ENCODE measurements at places on chromosomes 3 and 15. TPM values are rescaled to one million over a fixed set of nuclear protein-coding genes. Genes with fewer than 3 reads are reported as not detected.

The ITGB5 gene
- 286 TPM for total RNA-seq

The CACNA1D gene
- total RNA-seq = 32.1 TPM

The MME gene
- 119 TPM for total RNA-seq

The CKMT1B gene
- 2.6 TPM for total RNA-seq

The DNAH12 gene
- total RNA-seq = 0.32 TPM

The CHRNB4 gene
- total RNA-seq = not detected

The GPR27 gene
- 0.32 TPM for total RNA-seq

The IL20RB gene
- 1.6 TPM for total RNA-seq

The TM2D3 gene
- total RNA-seq = 49.8 TPM

The POLQ gene
- total RNA-seq = under 0.01 TPM

The SLC25A20 gene
- 30.2 TPM for total RNA-seq

DNA sequence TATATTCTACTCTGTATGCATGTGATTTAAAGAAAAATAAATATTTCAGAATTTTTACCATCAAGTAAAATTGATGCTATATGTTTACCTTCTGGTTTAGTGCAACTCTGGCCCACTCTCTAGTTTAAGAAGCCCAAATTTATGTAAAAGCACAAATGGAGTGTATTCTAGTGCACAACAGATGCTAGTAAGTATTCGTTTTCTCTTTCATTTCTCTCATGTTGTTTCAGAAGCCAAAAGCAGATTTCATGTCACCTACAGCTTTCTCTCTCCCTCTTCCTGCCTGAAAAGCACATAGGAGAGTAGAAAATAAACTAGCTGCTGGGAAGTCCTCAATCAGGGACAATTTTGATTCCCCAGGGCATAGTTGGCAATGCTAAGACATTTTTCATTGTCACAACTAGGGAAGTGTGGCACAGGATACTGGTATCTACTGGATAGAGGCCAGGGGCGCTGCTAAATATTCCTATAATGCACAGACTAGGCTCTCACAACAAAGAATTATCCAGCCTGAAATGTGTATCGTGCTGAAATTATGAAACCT is 147.4 kb upstream of the ARHGEF26 start:
- H3K36me3 ChIP-seq = no peaks in the 10 kb centered on the region
- H3K4me3 ChIP-seq = no peak overlapping the region
- no peak for DNase-seq
- H3K27ac ChIP-seq = no peak overlapping the region

- no peak for DNase-seq
- H3K36me3 ChIP-seq = no peaks in the 10 kb centered on the region
- no peaks in the 10 kb centered on the region for H3K27me3 ChIP-seq
- H3K27ac ChIP-seq = no peak overlapping the region
Measured at GRCh38 chr3:4038351-4038750, 239.1 kb downstream of the LRRN1 start.

- H3K4me1 ChIP-seq = no peaks in the 10 kb centered on the region
- DNase-seq = no peak
- H3K27me3 ChIP-seq = no peaks in the 10 kb centered on the region
- no peaks in the 10 kb centered on the region for H3K36me3 ChIP-seq
- no peak overlapping the region for H3K27ac ChIP-seq
Measured at GRCh38 chr3:61493339-61493738, 68.0 kb upstream of the PTPRG start.

DNA sequence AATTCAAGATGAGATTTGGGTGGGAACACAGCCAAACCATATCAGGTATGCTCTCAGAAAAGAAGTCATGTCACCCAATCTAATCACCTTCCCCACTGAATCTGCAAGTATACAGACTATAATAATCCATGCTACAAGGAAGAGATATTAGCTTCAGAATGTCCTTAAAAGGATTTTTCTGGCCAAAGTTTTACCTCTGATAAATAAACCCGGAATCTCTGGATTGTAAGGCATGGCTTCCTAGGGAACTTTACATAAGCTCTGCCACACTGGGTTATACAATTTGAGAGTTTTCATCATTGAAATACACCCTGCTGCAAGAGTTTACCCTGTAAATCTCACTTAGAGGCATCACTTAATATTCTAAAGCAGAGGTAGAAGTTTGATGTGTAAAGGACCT is 330.5 kb upstream of the KCNMB2 start:
- no peak for DNase-seq
- no peaks in the 10 kb centered on the region for H3K36me3 ChIP-seq
- no peaks in the 10 kb centered on the region for H3K4me1 ChIP-seq
- H3K27ac ChIP-seq = no peak overlapping the region
- H3K27me3 ChIP-seq = no peaks in the 10 kb centered on the region
- H3K4me3 ChIP-seq = no peak overlapping the region

DNA sequence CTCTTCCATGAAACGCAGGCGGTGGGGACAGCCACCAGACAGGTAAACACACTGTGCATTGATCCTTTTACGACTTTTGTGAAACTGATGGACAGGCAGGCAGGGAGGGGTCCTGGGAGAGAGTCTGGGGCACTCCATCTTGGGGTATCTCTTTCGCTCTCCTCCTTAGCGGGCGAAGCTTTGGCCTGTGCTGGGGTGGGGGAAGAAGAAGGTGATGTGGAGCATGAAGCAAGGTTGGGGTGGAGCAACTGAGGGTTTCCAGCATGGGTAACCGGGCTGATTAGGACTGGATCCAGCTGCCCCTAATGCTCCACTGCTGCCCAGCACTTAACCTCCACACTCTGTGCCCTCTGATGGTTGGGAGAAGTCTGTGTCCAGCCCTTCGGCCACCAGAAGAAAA is 25.6 kb downstream of the MUC20 start:
- H3K36me3 ChIP-seq = no peaks in the 10 kb centered on the region
- H3K4me1 ChIP-seq = no peaks in the 10 kb centered on the region
- H3K4me3 ChIP-seq = no peak overlapping the region
- no peak overlapping the region for H3K27ac ChIP-seq
- no peak for DNase-seq

DNA sequence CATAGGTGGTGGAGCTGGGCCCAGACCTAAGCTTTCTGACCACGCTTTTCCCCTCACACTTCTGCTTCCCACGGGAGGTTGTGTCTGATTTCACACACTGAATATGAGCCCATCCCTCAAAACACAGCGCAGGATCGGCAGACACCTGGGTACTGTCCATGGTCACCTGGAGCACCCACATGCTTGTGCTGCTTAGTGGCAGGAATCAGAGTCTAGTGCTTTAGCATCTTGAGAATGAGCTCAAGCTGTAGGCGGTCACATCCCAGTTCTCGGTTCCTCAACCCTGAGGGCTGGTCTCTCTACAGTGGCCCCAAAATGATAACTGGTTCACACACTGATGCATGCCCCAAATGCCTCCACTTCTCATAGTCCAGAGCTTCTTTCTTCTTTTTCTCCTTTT is 111.0 kb downstream of the SEMA5B start:
- DNase-seq = no peak
- H3K27ac ChIP-seq = no peak overlapping the region
- peaks cover 47% of the 10 kb centered on the region for H3K27me3 ChIP-seq
- H3K36me3 ChIP-seq = no peaks in the 10 kb centered on the region
- no peak overlapping the region for H3K4me3 ChIP-seq

DNA sequence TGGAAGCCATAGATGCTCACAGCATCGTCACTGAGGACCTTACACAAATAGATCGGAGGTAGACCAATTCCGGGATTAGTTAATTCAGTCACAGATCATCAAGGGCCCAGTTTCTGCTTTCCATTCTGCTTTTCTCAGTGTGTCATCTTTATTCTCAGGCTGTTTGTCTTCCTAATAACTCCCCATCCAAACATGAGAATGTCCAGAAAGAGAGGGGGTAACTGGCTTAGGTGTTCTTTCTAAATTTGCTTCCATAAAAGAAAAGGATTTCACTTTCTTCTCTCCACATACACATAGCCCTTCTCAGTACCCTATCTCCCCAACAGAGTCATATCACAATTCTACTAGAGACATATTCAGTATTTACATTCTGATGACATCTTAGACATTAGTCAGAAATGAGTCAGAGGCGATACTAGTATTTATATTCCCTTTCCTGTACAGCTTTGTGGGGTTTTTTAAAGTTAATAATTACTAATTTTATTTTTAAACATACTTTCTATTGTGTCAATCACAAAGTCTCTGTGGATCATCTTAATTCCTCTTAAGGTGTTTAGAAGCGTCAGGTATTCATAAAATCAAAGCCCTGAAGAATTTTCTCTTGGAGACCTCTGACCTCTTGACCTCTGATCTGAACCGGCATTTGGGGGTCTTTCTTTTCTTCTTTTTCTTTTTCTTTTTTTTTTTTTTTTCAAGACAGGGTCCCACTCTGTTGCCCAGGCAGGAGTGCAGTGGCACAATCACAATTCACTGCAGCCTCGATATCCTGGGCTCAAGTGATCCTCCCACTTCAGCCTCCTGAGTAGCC is 24.3 kb upstream of the IL12A start:
- DNase-seq = no peak
- H3K36me3 ChIP-seq = no peaks in the 10 kb centered on the region
- no peaks in the 10 kb centered on the region for H3K4me1 ChIP-seq
- H3K4me3 ChIP-seq = no peak overlapping the region
- H3K27me3 ChIP-seq = no peaks in the 10 kb centered on the region

DNA sequence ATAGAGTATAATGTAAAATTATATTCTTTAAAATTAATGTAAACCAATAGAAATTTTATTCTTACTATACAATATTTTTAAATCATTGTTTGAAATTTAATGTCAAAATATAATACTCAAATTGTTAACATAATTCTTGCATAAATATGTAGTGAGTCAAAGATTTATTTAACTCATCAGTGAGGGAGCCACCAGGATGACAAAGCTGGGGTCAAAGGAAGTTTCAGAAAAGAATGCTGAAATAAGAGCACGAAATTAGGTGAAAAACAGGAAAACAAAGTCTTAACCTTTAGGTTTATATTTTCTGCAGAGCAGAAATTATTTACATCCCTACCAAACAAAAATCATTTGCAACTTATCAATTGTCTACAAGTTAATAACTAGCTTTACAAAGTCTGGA is 74.1 kb downstream of the DIPK2A start:
- no peaks in the 10 kb centered on the region for H3K4me1 ChIP-seq
- H3K27ac ChIP-seq = no peak overlapping the region
- no peak overlapping the region for H3K4me3 ChIP-seq
- no peaks in the 10 kb centered on the region for H3K36me3 ChIP-seq
- no peak for DNase-seq

- H3K4me1 ChIP-seq = no peaks in the 10 kb centered on the region
- H3K4me3 ChIP-seq = no peak overlapping the region
- H3K27ac ChIP-seq = no peak overlapping the region
- H3K36me3 ChIP-seq = no peaks in the 10 kb centered on the region
Measured at GRCh38 chr3:71509066-71509465, 74.5 kb downstream of the FOXP1 start.

DNA sequence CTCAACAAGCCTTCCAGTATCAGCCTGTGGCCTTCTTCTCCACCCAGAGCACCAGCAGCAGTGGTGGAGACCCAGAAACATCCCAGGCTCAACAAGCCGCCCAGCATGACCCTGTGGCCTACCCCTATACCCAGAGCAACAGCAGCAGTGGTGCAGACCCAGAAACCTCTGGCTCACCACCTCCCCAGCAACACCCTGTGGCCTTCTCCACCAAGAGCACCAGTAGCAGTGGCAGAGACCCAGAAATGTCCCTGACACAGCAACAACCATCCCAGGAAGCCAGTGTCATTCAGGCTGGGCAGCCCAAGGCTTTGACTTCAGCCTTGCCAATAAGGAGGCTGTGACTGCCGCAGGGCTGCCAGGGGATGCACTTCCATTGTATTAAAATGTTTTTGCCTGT is 16.3 kb upstream of the EMC3 start:
- H3K36me3 ChIP-seq = no peaks in the 10 kb centered on the region
- no peaks in the 10 kb centered on the region for H3K27me3 ChIP-seq
- no peaks in the 10 kb centered on the region for H3K4me1 ChIP-seq
- DNase-seq = no peak

- H3K27ac ChIP-seq = no peak overlapping the region
- H3K4me1 ChIP-seq = no peaks in the 10 kb centered on the region
- DNase-seq = no peak
- no peaks in the 10 kb centered on the region for H3K36me3 ChIP-seq
- H3K4me3 ChIP-seq = no peak overlapping the region
Measured at GRCh38 chr15:100931143-100931890, 12.2 kb downstream of the LRRK1 start.

GRCh38 chr15:60215225-60215963 is 182.4 kb downstream of the ANXA2 start:
- H3K4me1 ChIP-seq = no peaks in the 10 kb centered on the region
- no peak overlapping the region for H3K27ac ChIP-seq
- H3K4me3 ChIP-seq = no peak overlapping the region
- H3K36me3 ChIP-seq = no peaks in the 10 kb centered on the region

GRCh38 chr15:84951736-84952135 is 29.9 kb upstream of the PDE8A start:
- H3K27ac ChIP-seq = no peak overlapping the region
- no peak overlapping the region for H3K4me3 ChIP-seq
- no peak for DNase-seq

GRCh38 chr3:159783780-159784742 is 204.6 kb upstream of the IL12A start:
- H3K36me3 ChIP-seq = no peaks in the 10 kb centered on the region
- H3K27ac ChIP-seq = peak overlapping the region; percentile 82
- H3K4me3 ChIP-seq = peak overlapping the region; percentile 0
- H3K4me1 ChIP-seq = no peaks in the 10 kb centered on the region
- no peaks in the 10 kb centered on the region for H3K27me3 ChIP-seq
- no peak for DNase-seq

GRCh38 chr3:100614941-100615340 is 5.5 kb downstream of the ADGRG7 start:
- H3K27me3 ChIP-seq = no peaks in the 10 kb centered on the region
- H3K4me1 ChIP-seq = no peaks in the 10 kb centered on the region
- no peak overlapping the region for H3K27ac ChIP-seq
- DNase-seq = no peak
- H3K36me3 ChIP-seq = no peaks in the 10 kb centered on the region
- H3K4me3 ChIP-seq = no peak overlapping the region

- no peak overlapping the region for H3K27ac ChIP-seq
- H3K27me3 ChIP-seq = no peaks in the 10 kb centered on the region
- no peak overlapping the region for H3K4me3 ChIP-seq
- no peak for DNase-seq
- H3K36me3 ChIP-seq = no peaks in the 10 kb centered on the region
- no peaks in the 10 kb centered on the region for H3K4me1 ChIP-seq
Measured at GRCh38 chr3:39254806-39255449, 24.9 kb downstream of the CX3CR1 start.

- no peaks in the 10 kb centered on the region for H3K36me3 ChIP-seq
- no peak overlapping the region for H3K27ac ChIP-seq
- H3K4me1 ChIP-seq = no peaks in the 10 kb centered on the region
- no peak for DNase-seq
- H3K4me3 ChIP-seq = no peak overlapping the region
Measured at GRCh38 chr3:151871639-151872468, 1.6 kb upstream of the SUCNR1 start.

DNA sequence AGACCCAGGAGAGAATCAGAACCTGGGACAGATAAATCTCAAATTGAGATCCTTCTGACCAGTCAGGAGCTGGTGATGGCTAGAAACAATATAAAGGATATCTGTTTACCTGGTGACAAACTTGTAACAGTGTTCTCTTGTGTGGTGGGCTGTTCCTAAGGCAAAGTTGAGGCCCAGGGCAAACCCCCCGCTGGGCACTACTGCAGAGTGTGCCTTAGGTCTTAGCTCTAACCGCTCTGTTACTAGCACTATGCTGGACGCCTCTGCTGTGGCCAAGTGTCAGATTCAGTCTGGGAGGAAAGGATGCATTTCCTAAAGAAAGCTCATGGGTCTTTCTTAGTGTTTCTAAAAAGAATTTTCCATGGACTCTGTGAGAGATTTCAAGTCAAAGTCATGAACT is 146.5 kb upstream of the MEIS2 start:
- H3K4me3 ChIP-seq = no peak overlapping the region
- no peak for DNase-seq
- no peaks in the 10 kb centered on the region for H3K27me3 ChIP-seq
- no peak overlapping the region for H3K27ac ChIP-seq
- H3K36me3 ChIP-seq = no peaks in the 10 kb centered on the region

All from breast epithelium (tissue), 4 donors.